ENCODE measurements at places on chromosomes 1 and 21.

- DNase-seq = peak; percentile 29
Observed at GRCh38 chr1:60367532-60367931, 294.0 kb upstream of the C1orf87 start.

DNA sequence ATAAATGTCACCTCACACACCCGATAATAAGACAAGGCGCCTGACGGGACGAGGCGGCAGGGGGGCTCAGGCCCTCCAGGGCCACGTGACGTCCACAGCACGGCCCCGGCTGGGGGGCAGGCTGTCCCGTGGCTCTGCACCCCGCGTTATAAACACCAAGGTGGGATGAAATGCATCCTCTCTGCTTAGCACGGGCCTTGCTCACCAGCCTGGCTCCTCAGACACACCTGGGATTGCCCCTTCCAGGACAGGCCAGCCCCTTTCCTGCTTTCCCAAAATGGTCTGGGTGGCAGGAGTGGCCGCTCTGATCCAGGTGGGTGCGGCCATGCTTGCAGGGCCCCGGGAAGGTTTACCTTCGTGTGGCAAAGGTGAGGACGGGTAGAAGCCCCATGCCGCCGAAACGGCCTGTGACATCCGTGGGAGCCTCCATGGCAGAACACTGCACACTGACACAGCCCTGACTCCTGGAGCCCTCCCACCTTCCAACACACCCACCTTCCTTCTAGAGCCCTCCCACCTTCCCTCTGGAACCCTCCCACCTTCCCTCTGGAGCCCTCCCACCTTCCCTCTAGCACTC, 35.9 kb downstream of the SLC19A1 start:
- DNase-seq = no peak

GRCh38 chr1:176110203-176110602, 96.9 kb downstream of the COP1 start:
- DNase-seq = no peak

DNA sequence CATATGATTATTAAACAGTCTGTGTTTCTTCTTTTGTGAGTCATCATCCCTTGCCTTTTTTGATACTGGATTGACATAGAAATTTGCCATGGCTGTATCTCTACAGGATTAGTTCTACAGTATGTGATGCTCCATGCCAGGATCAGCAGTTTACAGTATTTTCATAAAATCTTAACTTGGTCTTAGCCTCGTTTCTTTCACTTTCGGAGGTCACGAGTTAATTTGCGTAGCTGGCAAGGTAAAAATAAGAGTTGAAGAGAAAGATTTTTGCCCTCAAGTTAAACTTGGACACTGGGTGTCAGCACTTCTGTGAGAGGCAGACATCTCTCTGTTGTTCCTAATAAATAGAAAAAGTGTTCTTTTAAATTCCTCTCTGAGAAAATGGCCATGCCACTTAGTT, 79.1 kb downstream of the CACNA1E start:
- no peak for DNase-seq
